H9 (cell line): ENCODE measurements at places on chromosomes 16 and 17. TPM values are rescaled to one million over a fixed set of nuclear protein-coding genes. Genes with fewer than 3 reads are reported as not detected.

Gene TRPV3
- total RNA-seq: 0.63 and 1.2 TPM in 2 replicates

DNA sequence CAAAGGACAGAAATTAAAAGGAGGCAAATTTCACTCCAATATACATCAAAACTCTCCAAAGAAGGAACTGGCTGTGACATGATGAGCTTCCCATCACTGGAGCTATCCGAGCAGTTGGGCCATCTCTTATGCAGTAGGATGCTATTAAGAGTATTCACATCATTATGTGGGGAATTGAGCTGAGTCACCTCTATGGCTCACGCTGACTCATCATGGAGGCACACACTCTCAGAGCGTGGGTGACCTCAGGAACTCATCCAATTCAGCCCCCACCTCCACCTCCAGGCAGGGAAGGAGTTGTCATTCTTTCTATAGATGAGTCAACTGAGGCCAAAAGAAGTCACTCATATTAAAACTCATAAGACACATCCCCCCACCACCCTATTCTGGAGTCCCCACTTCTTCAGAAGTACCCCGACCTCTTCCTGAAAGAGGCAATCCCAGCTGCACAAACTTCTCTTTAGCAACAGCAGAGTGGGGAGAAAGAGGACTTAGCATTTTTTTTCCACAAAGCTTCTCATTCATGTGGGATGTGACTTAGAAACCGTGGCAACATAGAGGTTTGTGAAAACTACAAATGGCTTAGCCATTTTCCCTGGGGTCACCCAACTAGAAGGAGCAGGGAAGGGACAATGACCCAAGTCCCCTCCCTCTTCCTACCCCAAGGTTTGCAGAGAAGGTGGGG is 32.5 kb downstream of the ABCC12 start:
- no peak for DNase-seq

DNA sequence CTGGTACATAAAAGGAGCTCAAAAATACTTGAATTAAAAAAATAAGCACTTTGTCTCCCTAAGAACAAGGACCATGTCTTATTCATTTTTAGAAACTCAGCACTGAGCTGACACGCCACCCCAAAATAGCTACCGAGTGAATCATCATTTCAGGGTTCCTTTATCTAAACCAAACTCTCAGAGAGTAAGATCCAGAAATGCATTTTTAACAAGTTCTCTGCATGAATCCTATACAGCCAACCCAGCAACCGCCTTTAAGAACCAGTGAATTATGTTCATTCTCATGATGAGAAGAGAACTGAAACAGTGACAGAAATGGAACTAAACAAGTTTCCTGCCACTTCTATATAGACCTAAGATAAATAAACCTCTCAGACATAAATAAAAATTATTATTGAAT is 8.7 kb downstream of the C16orf87 start:
- no peak for DNase-seq

GRCh38 chr17:5672815-5673430 is 88.6 kb upstream of the NLRP1 start:
- DNase-seq: no peak

Gene EPOP
- total RNA-seq: 5.9 and 6.1 TPM in 2 replicates

Gene IRF8
- total RNA-seq: 0.28 TPM in 1 of 2 replicates, not detected in the other

DNA sequence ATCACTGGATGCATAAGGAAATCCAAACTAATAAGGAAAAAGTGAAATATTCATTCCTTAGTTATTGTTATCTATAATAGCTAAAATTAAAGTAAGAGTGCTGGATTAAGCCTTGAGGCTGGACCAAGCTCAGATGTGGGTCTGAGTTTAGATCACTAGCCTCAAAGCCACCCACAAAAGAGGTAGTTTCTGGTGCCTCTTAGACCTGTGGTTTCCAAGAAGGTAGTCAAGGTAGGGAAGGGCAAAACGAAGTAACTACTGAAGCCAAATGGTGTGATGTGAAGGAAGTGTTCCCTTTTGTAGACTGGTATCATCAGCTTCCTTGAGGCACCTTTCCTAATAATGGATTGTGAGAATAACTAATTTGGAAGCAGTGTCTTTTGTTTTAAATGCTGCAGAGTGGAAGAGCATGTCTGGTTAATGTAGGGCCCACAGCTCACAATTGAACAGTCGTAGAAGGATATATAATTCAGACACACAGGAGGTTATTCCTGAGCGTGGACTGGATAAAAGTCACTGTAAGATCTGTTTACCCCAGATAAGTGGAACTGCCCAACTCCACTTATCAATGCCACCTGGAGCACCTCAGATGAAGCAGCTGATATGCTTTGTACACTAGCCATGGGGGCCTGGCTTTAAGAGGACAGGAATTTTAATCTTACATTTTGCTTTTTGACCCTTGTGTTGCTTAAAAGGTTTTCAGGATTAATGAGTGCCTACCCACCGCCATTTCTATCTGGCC is 31.7 kb upstream of the LCMT1 start:
- DNase-seq: no peak
